Anterior cingulate cortex (tissue), 58 donors: ENCODE measurements at places on chromosomes 6 and 20.

DNA sequence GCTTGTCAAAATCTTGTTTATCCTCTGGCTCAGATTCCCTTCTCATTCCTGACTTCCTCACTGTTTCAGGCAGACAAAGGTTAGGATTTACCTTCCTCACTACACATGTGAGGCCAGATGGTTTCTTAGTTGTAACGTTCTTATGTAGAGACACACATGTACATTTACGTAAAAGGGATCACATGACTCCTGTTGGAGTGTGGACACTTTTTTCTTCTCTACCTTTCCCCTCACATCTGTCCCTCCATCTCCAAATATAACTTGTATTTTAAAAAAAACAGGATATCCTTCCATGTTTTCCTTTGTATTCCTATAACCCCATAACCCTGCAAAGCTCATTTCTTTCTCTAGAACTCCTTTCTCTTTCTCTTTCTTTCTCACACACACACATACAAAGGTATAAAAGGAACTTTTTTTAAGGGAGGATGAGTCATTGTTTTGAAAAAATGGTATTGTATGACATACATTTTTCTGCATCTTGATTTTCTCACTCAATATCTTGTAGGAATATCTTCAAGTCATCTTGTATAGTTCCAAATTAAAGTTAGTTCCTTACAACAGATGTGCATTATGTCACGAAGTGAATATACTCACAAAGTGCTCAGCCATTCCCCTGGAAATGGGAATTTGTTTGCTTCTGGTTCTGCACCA is 78.2 kb upstream of the SULF2 start:
- DNase-seq, result no peak

- no peak for DNase-seq
Observed at GRCh38 chr20:51022227-51022802, 592 bp downstream of the KCNG1 start.

DNA sequence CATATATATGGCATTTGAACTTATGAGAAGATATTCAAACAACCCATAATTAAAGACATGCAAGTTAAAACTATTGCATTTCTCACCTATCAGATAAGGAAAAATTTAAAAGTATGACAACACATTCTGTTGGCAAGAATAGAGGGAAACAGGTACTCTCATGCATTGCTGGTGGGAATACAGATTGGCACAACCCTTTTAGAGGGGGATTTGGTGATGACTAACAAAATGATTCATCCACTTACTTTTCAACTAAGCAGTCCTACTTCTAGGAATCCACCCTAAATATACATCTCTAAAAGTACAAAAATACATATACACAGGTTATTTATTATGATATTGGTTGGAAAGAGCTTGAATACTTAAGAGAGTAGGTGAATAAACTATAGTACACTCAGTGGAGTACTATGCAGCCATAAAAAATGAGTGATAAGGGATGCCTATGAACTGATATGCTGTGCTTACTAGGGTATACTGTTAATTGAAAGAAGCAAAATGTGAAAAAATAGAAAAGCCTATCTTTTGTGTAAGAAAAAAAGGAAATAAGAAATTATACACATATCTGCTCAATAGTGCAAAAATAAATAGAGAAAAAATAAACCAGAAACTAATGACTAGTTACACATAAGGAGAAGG is 42.2 kb downstream of the ADAT2 start:
- DNase-seq, result no peak

DNA sequence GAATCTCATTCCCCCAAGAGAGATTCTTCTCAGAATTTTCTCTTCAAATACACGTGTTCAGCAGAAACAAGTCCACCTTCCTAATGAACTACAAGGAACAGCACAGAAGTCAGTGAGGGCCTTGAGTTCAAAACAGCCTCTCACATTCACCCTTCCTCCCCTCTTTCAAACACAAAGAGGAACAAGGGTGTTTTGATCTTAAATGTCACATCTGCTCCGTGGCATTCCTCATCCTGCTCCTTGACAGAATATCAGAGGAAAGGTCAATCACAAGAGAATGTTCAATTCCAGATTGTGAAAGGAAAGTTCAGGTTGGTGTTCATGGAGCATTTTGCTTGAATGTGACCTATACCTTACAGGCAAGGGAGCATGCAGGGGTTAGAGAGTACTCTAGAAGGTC is 35.6 kb upstream of the FAM210B start:
- no peak for DNase-seq

- DNase-seq, result no peak
Observed at GRCh38 chr20:45041464-45042337, 59.2 kb downstream of the KCNS1 start.

GRCh38 chr20:22834651-22835256 is 200.4 kb upstream of the SSTR4 start:
- no peak for DNase-seq

- no peak for DNase-seq
Observed at GRCh38 chr6:81979329-81979728, 226.8 kb upstream of the TENT5A start.

GRCh38 chr6:146389740-146390139 is 153.9 kb upstream of the RAB32 start:
- no peak for DNase-seq

GRCh38 chr6:73888050-73888449 is 192.0 kb downstream of the CD109 start:
- DNase-seq, result no peak

DNA sequence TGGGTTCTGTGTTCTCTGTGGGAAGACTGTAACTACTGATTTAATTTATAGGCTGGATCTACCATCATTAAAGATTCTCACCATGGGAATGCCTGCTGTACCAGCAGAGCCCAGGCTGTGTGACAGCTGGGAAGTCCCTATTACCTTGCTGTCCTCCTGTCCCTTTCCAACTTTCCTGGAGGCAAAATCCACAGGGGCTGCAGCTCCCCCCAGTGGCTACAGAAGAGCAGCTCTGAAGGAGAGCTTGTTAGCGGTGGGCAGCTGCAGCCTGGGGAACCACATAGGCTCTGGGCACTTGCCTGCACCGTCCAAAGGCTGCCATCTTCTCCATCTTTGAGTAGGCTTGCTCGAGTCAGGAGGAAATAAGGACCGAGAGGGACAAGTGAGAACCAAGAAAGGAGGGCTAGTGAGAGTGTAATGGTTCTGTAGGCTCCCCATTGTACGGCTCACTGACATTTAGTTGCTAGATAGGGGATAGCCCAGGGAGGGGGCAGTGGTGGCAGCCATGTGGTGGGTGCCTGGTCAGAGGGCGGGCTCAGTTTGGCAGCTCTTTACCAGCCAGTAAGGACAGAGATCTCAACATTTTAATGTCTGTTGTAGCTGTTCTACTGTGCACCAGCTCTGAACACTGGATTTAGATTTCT is 155.1 kb upstream of the MLIP start:
- peak; percentile 58 for DNase-seq
